ENCODE measurements at places on chromosomes 3 and 15.

GRCh38 chr3:37397396-37397795 lies 223.0 kb upstream of the LRRFIP2 start:
- no peak for DNase-seq

DNA sequence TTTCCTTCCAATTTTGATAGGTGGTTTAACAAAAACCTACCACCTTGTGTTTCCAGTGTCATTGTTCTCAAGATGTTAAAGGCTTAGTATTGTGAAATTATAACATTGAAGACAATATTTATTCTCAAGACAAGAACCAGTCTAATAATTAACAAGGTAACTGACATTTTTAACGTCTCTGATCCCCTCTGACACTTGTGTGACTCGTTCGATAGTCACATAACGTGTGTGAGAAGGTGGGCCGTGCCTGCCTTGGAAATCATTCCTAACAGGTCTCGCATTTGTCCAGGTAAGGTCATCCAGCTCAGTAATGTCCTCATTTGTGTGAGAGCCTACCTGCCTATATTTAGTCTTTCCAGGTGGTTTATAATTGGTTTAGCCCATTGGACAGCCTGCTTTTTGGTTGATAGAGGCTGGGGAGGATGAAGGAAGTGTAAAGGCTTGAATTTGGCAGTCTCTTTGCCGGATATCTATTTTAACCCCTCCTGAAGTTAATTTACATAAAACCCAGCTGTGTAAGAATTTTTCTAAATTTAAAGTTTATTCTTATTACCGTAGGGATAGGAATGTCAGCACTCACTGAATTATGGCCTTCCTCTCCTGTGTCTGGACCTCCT lies 94.4 kb downstream of the AKAP13 start:
- DNase-seq, result no peak

- no peak for DNase-seq
Observed at GRCh38 chr3:113040231-113040630, 49.4 kb downstream of the GTPBP8 start.

DNA sequence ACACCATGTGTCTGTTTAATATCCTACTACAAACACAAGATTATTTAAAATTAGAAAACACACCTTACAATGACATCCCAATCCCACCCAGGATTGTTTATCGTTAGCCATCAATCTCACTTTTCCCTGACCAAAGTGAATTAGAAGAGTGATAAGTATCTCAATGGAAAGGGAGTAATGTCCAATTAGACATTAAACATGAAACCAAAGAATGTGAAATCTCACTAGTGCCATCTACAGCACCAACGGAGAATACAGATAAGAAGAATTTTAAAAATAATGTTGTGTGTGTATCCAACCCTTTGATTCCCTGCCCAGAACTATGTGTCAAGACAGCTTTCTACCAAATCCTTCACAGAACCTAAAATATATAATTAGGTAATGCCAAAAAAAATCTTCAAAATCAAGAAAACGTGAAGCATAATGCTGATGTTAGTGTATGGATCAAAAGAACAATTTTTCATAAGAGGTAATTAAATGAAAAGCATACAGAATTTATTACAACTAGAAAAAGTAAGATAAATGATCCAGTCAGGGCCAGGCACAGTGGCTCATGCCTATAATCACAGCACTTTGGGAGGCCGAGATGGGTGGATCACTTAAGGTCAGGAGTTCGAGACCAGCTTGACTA lies 64.2 kb downstream of the SCAPER start:
- DNase-seq, result peak; percentile 72

- DNase-seq, result no peak
Observed at GRCh38 chr3:138942861-138943623, 3.9 kb downstream of the FOXL2 start.

GRCh38 chr3:192597506-192597905 lies 129.8 kb downstream of the FGF12 start:
- peak; percentile 37 for DNase-seq

DNA sequence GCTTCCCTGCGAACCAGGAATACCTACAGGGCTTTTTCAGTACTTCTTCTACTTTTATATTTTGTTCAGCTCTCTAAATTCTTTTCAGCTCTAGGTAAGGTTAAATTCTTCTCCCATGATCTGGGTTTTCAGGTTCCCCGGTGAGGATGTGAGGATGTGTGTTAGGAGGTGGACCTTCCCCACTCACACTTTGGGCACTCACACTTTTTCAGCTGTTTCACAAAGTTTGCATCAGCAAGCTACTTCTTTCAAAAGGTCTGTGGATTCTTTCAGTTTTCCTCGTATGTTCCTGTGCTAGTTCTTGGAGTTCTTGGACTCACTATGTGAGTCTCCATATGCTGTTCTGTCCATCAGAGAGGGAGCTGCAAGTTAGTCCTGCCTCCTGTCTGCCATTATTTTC lies 13.9 kb upstream of the OR5K2 start:
- no peak for DNase-seq
